ENCODE measurements at places on chromosomes 5 and 9. TPM values are rescaled to one million over a fixed set of nuclear protein-coding genes. Genes with fewer than 3 reads are reported as not detected.

The NPR3 gene
- total RNA-seq, result 15.2 TPM

The ABCA1 gene
- 23.6 TPM for total RNA-seq

The MCCC2 gene
- 16.7 TPM for total RNA-seq

The PSD2 gene
- 31.2 TPM for total RNA-seq

The GMCL2 gene
- total RNA-seq, result not detected

The TSLP gene
- total RNA-seq, result under 0.01 TPM

The DMRT3 gene
- not detected for total RNA-seq

The GCNT1 gene
- total RNA-seq, result 5.9 TPM

The TMEM252 gene
- not detected for total RNA-seq

The LHX3 gene
- under 0.01 TPM for total RNA-seq

The SPINK4 gene
- total RNA-seq, result not detected

The FER gene
- total RNA-seq, result 63.7 TPM

The WNT8A gene
- under 0.01 TPM for total RNA-seq

The F2RL1 gene
- total RNA-seq, result 2.2 TPM

The CBY3 gene
- not detected for total RNA-seq

The PHYHD1 gene
- total RNA-seq, result 1.2 TPM

The LCN1 gene
- total RNA-seq, result not detected

The ANKRD20A1 gene
- 2.0 TPM for total RNA-seq

The MEGF10 gene
- 19.7 TPM for total RNA-seq

The DRD1 gene
- total RNA-seq, result 4.7 TPM

The TRMT10B gene
- 3.9 TPM for total RNA-seq

The REEP2 gene
- total RNA-seq, result 73.5 TPM

The TPD52L3 gene
- not detected for total RNA-seq

The GABRG2 gene
- 26.1 TPM for total RNA-seq

The MED7 gene
- 26.1 TPM for total RNA-seq

The IL33 gene
- 14.3 TPM for total RNA-seq

The RANBP3L gene
- total RNA-seq, result 9.6 TPM
